HFFc6 (cell line): ENCODE measurements at places on chromosomes 4 and X. TPM values are rescaled to one million over a fixed set of nuclear protein-coding genes. Genes with fewer than 3 reads are reported as not detected.

DNA sequence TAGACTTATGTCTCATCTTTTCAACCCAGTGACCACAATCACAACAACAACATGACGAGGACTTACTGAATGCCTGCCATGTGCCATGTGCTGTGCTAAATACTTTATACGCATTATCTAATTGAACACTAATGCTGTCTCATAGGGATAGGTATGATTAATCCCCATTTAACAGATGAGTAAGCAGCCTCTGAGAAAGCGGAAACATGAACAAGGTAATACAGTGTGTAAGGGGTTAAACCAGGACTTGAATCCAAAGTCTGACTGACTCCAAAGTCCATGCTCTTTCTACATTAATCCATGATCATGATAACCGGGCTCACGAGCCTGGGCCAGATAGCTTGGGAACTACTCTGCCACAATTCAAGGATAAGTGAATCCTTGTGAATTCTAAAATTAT is 105.3 kb upstream of the MBNL3 start:
- DNase-seq = no peak

- no peak for DNase-seq
These were observed 178.7 kb downstream of the FMR1NB start for GRCh38 chrX:148159796-148160195.

DNA sequence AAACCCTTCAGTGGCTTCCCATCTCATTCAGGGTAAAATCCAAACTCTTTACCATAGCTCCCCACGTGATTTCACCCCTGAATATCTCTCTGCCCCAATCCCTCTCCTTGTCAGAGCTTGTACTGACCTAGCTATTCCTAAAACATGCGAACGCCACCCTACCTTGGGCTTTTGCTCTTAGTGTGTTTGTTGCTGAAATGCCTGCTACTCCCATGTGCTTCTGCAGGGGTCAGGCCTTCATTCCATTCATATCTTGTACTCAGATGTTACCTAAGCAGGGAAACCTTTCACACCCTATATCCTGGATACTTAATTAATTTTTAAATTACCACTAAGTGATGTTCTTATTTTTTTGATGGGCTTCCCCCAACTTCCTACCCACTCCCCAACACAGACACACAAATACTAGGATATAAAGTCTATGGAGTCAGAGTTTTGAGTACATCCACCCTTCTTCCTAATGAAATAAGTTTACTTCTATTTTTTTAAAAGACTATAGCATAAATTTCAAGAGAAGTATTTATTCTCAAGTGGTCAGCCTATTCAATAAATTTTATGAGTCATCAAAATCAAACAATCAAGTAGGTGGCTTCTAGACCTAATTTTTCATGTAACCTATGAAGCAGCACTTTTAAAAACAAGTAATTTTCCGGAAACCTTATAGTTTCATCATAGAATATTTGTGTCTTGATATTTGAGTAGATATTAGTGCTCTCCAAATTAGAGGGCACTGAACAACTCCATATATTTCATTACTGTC is 189.4 kb downstream of the RAPGEF2 start:
- DNase-seq = no peak

GRCh38 chrX:76109654-76110053 is 63.2 kb upstream of the PBDC1 start:
- no peak for DNase-seq

The PNPLA4 gene
- 3.7 to 12.7 TPM (median 8.1 TPM) in 3 replicates for total RNA-seq

GRCh38 chrX:3787856-3788255 is 74.4 kb upstream of the PRKX start:
- DNase-seq = no peak

DNA sequence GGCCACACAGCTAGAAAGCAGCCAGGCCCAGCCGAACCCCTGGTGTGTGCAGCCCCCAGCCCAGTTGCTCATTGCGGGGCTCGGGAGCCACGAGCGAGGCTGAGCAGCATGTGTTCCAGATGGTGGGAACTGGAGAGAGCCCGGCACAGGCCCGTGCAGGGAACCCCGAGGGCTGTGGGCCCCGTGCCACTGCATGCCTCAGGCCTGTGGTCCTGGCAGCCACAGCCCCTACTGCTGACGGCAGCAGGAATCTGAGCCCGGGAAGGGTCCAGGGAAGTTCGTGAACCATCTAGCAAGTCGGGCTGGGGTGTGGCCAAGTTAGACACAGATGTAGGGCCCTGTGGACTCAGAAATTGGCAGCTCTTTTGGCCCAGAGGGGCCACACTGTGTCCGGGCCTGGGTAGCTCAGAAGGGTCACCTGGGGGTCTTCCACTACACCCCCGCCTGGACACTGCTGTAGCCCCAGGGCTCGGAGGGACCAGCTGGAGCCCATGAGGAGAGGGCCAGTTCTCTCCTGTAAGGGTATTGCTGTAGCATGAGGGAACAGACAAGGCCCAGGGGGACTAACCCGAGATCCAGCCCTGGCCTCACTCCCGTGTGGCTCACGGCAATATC is 12.1 kb downstream of the HTRA3 start:
- DNase-seq = peak; percentile 43

DNA sequence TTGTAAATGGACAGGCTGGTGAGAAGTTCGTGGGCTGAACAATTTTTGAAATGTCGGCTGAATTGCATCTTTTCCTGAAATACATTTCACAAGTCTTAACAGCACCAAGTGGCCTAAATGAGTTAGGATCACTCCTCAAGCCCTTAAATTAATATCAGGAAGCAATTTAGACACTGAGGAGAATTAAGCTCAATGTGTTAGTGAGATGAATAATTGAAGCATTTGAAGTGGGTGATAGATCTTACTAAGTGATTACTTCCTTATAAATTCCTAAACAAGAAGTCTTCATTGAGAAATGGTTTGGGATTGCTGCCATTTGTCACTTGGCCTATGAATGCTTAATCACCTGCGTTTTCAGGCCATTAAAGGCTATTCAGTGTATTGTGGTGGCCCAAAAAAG is 116.8 kb downstream of the NAA11 start:
- no peak for DNase-seq

- peak; percentile 0 for DNase-seq
These were observed 19.8 kb upstream of the FMR1 start for GRCh38 chrX:147891896-147892295.

DNA sequence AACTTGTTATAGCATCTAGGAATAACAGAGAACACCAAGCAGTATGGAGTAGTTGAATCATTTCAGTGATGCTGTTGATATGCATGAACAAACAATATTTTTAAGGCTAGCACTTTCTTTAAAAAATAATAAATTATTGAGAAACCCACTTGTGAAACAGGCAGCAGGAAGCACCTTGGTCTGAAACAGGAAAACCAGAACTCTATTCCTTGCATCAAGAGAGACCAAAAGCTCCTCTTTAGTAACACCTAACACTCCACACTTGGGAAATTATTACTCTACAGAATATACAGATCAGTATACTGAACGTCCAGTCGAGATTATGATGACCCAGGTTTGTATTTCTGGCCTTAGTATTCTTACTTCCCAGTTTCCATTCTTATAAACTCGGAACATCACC is 129.0 kb downstream of the ARAP2 start:
- DNase-seq = no peak

The ESX1 gene
- not detected in 2 replicates for total RNA-seq

The RASSF6 gene
- total RNA-seq = not detected in 3 replicates

- DNase-seq = no peak
These were observed 48.9 kb upstream of the PHF8 start for GRCh38 chrX:54093159-54093558.

DNA sequence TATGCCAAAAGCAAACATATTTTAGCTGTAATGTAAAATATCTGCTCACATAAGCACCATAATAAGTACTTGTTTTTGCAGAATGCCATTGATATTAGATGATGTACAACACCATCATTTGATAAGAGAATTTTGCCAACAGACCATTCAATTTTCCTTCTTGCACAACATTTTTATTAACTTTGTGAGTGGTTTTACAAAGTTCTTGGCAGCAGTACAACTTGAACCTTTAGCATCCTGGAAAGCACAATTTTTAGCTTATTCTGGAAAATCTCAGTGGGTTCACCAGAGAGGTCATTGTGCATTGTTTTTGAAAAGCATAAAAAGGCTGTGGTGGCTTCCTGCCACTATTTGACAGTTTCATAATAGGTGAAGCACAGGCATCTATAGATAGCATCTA is 26.4 kb upstream of the REPS2 start:
- no peak for DNase-seq

The ANK2 gene
- total RNA-seq = 1.4 to 8.4 TPM (median 7.9 TPM) in 3 replicates
